ENCODE measurements at places on chromosomes 3 and 15.
A peak's percentile ranks its signal among the peaks of the same experiment; 100 is the strongest.

DNA sequence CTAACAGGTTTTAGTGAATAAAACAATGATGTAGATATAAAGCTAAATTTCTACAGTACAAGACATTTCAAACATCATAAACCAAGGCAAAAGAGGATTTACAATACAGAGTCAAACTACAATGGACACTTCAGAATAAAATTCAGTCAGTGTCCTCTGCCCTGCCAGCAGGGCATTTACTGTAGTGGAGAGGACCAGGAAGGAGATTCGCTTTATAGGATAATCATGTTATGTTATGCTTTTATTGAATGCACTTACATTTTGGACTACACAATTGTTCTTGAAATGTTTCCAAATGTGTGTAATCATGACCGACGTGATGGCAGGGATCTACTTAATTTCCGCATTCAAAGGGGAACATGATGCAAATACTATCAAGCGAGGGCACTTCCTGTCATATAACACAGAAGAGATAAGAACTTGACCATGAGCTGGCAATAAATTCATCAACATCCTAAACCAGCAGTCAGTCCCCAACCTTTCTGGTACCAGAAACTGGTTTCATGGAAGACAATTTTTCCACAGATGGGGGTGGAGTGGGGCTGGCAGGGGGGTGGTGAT lies 925.6 kb downstream of the FHIT start:
- DNase-seq: no peak

GRCh38 chr3:115999613-116000012 lies 376.3 kb downstream of the GAP43 start:
- DNase-seq: no peak

GRCh38 chr15:55694652-55695150 lies 48.3 kb downstream of the PRTG start:
- no peak for DNase-seq

- DNase-seq: no peak
Measured at GRCh38 chr15:85746641-85747040, 48.1 kb downstream of the KLHL25 start.

DNA sequence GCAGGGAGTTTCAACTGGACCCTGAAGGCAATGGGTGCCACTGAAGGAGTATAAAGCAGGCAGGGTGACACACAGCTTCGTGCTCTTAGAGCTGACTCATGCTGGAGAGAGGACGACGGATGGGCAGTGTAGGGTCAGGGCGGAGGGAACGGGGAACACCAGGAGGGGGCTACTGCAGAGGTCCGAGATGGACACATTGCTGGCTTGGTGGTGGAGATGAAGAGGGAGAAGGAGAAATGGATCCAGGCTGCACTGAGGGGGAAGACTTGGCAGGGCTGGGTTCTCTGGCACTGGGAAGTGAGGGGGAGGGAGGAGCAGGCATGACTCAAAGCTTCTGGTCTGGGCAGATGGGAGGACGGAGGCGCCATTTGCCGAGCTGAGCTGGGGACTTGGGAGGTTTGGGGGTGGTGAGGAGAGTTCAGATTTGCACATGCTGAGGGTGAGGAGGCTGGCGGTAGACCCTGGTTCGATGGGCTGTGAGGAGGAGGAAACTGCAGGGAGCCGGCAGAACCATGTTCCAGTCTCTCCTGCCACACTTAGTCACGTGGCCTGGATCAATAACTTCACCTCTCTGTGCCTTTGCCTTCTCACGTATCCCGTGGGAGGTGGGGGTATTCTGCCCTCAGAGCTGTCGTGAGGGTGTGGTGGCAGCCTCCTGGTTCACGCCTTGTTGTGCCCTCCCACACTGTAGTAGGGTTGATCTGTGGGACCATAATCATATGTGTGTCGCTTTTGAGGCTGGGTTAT lies 4.6 kb upstream of the KCTD6 start:
- no peak for DNase-seq

GRCh38 chr3:29653680-29654079 lies 372.8 kb downstream of the RBMS3 start:
- no peak for DNase-seq

- DNase-seq: no peak
Measured at GRCh38 chr3:71048948-71049347, 534.6 kb downstream of the FOXP1 start.

GRCh38 chr15:80072285-80072994 lies 13.0 kb downstream of the ZFAND6 start:
- DNase-seq: no peak

- DNase-seq: no peak
Measured at GRCh38 chr3:23238578-23238977, 35.5 kb downstream of the UBE2E2 start.

GRCh38 chr3:61520966-61521628 lies 40.3 kb upstream of the PTPRG start:
- DNase-seq: no peak

DNA sequence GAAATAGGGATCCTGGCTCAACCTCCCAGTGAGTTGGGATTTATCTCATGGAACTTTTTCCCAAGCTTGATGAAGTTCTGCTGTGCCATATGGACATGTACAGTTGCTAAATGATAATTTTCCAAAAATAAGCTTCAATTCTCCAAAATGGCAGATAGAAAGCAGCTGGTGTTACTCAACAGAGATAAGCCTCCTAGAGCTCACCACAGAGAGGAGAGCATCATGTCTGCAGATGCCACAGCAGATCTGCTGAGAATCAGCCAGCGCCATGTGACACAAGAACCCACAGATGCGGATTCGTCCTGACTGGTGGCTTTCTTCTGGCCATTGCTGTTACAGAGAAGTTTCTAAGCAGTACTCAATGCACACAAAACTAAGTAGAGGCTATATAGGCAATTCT lies 50.6 kb downstream of the AGTR1 start:
- DNase-seq: no peak

GRCh38 chr3:30605706-30606300 lies 598 bp upstream of the TGFBR2 start:
- DNase-seq: no peak

DNA sequence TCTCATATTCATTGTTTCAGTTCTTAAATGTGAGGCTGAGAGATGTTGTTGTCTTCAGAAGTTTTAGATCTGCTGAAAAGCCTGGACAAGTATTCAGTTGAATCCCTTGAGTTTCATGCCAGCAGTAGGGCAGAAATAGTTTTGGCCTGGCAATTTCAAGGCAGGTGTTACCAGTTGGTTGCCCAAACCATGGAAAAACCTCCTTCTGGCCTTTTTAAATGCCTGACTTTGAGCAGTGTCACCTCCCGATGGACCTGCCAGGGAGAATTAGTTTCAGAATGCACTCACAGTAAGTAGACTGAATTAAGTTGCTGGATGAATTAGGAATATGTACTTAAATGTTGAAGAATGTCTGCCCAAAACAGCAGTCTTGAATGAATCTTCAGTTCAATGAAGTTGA lies 383.1 kb downstream of the KCNH8 start:
- DNase-seq: no peak

- peak; percentile 41 for DNase-seq
Measured at GRCh38 chr3:46867550-46867898, 4.3 kb upstream of the MYL3 start.

- no peak for DNase-seq
Measured at GRCh38 chr3:156685198-156685597, 10.8 kb downstream of the TIPARP start.

DNA sequence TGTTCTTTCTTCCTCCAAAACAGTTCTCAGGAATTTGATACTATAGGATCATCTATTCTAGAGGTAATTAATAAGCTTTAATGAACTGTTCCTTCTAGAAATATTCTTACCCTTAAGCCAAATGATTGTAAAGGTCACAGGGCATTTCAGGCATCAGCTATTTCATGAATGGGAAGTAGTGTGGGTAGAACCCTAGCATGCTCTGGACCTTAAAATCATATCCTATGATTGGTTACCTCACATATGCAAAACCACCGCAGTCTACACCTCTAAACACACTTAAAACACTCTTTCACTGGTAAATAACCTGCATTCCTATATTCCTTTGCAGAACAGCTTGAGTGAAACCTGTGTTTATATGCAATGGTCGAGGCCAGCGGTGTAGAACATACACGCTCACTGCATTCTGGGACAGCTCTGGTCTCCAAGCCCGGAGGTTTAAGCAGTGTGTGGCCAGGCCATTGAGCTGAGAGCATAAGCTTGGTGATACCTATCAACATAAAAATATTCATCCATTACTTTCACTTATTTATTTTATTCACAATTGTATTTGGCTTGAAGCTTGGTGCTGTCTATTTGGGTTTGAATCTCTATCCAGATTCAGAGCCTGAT lies 87.7 kb upstream of the RASGRP1 start:
- DNase-seq: no peak

- DNase-seq: no peak
Measured at GRCh38 chr3:10848261-10848660, 32.2 kb downstream of the SLC6A11 start.

DNA sequence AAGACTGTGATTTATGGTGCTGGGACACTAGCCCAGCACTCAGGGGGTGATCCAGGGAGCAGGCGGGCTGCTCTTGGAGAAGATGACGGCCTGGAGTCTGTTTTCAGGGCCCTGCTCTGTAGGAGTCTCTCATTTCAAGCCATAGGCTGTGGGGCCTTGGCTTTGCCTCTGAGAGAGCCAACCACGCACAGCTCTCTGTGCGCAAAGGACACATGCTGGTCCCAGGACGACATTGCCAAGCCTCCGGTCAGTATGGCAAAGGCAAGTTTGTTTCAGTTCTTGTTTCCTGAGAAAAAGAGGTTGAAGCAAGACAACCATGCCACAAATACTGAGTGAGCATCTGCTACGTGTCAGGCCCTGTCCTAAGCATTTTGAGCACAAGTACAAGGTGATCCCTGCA lies 197.1 kb downstream of the EPHB1 start:
- DNase-seq: no peak

DNA sequence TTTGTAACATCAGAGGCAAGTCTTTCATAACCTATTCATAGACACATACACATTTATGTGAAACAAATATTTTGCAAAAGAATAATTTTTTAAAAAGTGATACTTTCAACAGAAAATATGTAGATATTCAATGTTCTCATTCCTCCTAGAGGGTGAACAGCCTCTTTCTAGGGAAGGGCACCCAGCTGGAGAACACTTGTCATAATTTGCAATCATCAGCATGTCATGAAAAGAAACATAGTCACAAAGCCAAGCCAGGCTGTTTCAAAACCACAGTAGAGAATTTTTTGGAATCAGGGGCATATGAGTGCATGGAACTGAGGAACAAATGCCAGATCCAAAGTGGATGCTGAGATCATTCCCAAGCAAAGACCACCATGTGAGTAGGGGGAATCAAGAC lies 406.9 kb upstream of the ADAMTS9 start:
- no peak for DNase-seq

DNA sequence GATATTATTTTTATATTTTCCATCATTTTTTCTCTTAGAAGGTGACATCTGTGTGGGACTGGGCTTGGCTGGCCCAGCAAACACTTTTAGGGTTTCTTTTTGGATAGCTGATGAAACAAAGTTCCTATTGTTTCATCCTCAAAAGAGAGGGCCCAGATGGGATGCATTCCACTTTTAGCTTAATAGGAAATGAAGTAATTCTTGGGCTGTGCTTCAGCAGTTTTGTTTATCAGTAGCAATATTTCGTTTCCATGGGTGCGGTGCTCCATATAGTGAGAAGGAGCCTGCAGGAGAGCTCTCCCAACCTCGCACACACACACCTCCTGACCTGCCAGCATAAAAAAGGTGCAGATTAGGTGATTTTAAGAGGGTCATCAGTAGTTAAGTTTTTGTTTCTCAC lies 147.5 kb downstream of the AKAP13 start:
- no peak for DNase-seq

- no peak for DNase-seq
Measured at GRCh38 chr3:171729452-171730334, 80.6 kb downstream of the PLD1 start.

GRCh38 chr3:57004229-57004628 lies 56.2 kb upstream of the SPATA12 start:
- no peak for DNase-seq

DNA sequence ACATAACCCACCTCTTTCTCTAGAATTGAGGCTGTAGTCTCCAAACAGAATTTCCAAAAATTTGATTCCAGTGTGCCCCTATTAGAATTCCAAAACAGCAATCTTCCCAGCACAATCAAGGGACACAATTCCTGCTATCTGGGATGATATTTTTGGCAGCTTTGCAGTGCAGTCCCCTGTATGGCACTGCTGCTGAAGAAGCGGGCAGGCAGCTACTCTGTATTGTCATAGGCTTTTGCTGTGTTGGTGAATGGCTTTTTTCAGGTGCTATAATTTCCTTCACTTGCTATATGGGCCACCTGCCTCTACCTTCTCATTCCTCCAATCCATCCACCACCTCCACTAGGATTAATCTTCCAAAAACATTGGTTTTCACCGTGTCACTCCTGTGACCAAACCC lies 145.5 kb downstream of the VGLL4 start:
- DNase-seq: no peak

DNA sequence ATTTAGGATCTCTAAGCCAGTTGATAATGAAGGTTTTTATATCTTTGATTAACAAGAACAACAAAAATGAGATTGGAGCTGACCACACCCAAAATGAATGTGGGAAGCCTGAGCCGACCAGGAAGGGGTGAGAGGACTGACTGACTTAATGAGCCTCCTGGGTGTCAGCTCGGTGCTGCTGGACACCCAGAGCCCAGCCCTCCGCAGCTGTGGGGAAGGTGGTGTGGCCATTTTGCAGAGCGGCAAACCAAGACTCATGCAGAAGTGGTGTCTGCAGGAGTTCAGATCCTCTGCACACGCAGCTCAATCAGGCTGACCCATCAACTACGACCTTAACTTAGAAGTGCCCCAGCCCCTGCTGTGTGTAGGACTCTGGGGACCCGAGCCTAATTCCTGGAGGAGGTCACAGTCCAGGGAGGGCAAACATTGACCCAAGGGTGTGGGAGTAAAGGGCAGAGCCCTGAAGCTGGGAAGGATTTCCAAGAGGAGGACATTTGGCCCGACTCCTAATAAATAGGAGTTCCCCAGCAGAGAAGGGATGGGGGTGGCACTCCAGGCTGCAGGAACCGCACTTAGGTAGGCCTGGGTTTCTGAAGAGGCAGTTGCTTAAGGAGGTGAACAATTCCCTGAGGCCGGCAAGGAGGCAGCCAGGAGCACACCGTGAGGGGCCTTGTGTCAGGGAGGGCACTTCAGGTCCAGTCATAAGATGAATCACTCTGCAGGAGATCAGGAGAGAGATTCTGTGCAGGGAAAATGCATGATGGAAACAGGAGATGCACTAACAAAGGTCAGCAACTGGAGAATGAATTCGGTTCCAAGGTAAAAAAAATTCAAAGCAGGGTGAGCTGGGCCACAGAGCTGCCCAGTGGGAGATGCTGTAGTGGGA lies 197.1 kb upstream of the TPM1 start:
- no peak for DNase-seq

DNA sequence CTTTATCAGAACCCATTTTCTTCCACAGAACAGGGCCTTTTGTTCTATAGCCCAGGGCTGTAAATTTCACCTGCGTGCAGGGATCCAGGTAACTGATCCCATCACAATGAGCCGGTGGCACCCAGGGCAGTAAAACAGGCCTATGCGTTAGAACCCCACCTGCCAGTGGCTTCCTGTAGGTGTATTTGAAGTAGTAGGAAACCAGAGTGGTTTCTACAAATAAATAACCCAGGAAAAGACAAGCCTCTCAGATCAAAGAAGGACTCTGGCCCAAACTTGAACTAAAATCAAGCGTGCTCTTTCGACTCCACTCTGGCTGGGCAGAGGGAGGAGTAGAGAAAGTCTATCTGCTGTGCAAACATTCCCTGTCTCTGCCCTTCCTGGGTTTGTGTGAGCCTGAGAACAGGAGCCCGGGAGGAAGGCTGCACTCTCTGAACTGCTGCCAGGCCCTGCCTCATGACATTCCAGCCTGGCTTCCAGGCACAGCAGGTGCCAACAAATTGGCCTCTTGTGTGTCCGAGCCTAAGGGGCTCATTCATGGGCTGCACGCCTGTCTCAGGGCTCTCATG lies 77.7 kb downstream of the CEMIP start:
- no peak for DNase-seq
